ENCODE measurements at places on chromosomes 12 and 14. TPM values are rescaled to one million over a fixed set of nuclear protein-coding genes. Genes with fewer than 3 reads are reported as not detected.

PIANP gene
- 0.96 TPM for total RNA-seq

B4GALNT1 gene
- total RNA-seq: 45.0 TPM

KRT78 gene
- total RNA-seq: 0.20 TPM

KLRC1 gene
- not detected for total RNA-seq

E2F7 gene
- 6.3 TPM for total RNA-seq

MGST1 gene
- total RNA-seq: 803 TPM

ITFG2 gene
- 15.5 TPM for total RNA-seq

NDUFB1 gene
- 327 TPM for total RNA-seq

GZMB gene
- not detected for total RNA-seq

KCNH5 gene
- total RNA-seq: not detected

CRADD gene
- 8.9 TPM for total RNA-seq

GUCY2C gene
- 0.03 TPM for total RNA-seq

IAPP gene
- not detected for total RNA-seq

TRHDE gene
- 0.06 TPM for total RNA-seq

CGRRF1 gene
- total RNA-seq: 16.4 TPM

TMED10 gene
- 308 TPM for total RNA-seq

ZFHX2 gene
- total RNA-seq: 0.99 TPM

AREL1 gene
- 23.6 TPM for total RNA-seq

CARMIL3 gene
- 0.86 TPM for total RNA-seq

MGAT4C gene
- total RNA-seq: not detected
